H9 (cell line): ENCODE measurements at places on chromosomes 7 and 10.

- peak; percentile 44 for DNase-seq
These were observed 25.7 kb downstream of the C10orf71 start for GRCh38 chr10:49324711-49325110.

- DNase-seq = no peak
These were observed 242.9 kb upstream of the CXCL12 start for GRCh38 chr10:44627591-44628354.

DNA sequence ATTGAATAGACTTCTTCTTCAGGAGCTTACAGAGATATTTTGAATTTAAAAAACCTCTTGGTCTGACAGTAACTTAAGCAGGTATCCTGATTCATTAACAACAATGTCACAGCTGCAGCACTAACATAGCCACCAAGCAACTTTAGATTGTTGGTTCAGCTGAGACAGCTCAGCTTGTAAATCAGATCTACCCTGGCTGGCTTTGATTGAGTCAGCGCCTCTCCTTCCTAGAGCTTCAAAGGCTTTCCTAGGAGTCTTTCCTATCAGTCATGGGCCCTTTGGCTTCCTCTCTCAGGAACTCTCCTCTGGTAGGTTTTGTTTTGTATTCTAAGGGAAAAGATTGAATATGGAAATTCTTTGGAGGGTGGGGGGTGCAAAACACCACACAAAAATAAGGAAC, 70.7 kb upstream of the STEAP4 start:
- DNase-seq = peak; percentile 74

- no peak for DNase-seq
These were observed 186.0 kb upstream of the CACNA2D1 start for GRCh38 chr7:82629583-82629982.

DNA sequence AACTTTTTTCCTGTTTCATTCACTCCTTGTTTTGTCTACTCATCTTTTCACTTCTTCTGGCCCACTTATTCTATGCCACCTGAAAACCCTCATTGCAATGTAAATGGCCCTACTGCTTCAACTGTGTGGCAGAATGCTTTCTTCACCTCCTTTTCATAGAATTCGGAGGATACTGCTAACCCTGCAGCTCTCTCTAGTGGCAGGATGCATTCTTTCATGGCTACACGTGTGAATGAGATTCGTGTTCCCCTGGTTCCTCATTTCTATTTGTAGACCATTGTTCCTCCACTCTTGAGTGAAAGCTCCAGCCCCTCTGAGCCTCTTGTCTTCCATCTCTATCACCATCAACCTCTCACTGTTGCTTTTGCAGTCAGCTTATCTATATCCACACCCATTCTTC, 20.9 kb upstream of the CYP26C1 start:
- DNase-seq = peak; percentile 58
